ENCODE measurements at places on chromosomes 6 and 20.
A peak's percentile ranks its signal among the peaks of the same experiment; 100 is the strongest.

DNA sequence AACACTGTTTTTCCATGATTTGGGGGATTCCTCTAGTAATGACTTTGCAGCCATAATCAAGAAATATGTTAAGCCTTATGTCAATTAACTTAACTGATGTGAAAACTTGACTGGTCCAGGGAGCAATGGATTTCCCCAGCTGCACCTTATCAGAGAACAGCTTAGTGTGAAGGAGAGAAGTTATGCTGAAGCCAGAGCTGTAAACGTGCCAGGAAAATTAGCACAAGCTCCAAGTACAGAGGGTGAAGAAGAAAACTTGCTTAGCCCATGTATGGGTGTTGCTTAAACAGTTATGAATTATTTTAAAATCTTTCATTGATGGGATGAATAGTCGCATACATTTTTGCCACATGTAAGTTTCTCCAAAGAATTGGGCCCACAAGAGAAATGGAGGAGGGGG, 214.9 kb upstream of the RNF217 start:
- DNase-seq = no peak

GRCh38 chr6:80433010-80433672, 326.7 kb downstream of the BCKDHB start:
- no peak for DNase-seq

DNA sequence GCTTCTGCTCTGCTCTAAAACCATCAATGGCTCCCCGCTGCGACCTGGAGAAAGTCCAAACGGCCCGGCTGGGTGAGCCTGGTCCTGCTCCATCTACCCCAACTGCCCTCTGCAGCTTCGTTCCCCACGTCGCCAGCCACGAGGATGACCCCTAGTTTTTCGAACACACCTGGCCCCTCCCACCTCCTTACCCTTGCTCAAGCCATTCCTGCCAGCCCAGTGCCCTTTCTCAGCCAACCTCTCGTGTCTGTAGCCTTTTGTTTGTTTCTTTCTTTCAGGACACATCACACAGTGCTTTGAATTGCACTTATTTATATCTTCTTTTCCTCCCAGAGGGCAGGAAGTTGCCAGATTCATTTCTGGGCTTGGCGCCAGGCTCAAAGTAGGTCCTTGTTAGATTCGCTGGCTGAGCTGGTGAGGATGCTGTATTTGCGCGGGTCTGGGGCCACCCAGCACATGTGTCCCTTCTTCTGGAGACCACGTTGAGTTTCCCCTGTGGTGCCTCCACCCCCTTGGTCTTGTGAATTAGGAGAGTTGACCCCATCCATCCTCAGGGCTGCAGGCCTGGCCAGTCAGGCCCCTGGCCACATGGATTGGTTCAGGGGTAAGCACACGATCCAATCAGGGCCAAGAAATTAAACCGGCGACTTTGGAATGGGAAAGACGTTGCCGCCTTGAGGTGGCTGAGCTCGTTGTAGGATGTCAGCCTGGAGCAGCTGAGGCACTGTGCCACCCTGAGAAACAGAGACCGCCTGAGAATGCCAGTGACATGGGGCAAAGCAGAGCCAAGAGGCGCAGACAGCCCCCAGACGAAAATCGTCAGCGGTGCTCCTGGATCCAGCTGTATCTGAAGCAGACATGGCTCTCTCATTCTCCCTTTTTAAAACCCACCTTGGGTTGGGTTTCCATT, 156.0 kb downstream of the CEBPB start:
- DNase-seq = peak; percentile 84

DNA sequence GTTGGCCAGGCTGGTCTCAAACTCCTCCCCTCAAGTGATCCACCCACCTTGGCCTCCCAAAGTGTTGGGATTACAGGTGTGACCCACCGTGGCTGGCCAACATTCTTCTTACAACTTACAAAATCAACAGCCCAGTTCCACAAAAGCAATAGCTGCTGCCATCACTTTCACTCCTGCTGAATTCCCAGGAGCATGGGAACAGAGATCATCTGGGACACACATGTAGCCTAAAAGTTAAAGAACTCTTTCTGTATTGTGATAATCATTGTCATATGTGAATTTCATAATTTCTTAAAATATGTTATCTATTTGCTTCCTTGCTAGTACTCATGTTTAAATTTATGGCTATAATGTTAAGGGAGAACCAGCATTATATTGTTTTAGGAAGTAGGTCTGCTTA, 51.7 kb downstream of the NCOA6 start:
- DNase-seq = no peak

GRCh38 chr20:46220455-46221207, 87.7 kb downstream of the CDH22 start:
- DNase-seq = no peak

- no peak for DNase-seq
Observed at GRCh38 chr6:44778513-44778912, 391.0 kb downstream of the CDC5L start.

DNA sequence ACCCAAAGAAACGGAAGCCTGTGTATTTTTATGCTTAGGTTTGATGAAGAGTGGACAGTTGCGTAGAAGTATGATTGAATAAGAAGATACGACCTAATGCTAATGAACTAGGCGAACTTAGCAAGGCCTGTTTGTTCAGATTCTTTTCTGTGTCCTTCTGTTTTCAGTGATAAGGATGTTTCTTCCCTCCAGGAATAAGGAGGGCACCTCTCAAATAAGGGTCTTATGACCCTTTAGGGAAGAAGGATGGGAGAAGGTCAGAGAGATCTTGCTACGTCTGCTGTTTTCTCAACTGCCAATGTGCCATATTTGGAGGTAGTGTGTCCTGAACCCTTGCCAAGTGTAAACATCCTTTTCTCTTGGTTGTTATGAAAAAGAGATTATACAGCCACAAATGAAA, 524.8 kb downstream of the UTRN start:
- DNase-seq = no peak

DNA sequence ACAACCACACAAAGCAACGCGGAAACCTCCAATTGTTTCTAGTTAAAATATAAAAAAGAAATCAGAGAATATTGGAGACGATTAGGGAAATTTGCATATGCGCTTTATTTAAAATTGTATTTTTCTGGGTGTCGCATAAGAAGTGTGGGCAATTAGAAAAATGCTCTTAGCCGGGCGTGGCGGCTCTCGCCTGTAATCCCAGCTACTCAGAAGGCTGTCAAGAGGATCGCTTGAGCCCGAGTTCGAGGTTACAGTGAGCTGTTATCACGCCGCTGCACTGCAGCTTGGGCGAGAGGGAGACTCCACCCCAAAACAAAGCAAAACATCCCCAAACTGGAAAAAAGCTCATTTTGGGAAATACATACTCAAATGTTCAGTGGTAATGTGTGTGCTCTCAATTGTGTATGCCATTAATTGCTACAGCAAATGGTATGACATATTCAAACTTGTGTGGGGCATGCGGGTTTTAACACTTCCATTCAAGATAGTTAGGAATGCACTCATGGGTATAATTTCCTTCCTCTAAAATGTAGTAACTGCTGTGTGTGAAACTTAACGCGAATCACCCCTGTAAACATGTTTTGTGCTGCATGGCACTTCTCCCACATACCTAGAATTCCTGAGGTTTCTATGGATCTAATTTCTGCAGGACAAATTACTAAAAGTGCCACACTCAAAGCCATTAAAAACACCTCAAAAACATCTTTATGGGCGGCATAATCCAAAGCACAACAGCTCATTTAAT, 54.7 kb upstream of the HFE start:
- peak; percentile 91 for DNase-seq

DNA sequence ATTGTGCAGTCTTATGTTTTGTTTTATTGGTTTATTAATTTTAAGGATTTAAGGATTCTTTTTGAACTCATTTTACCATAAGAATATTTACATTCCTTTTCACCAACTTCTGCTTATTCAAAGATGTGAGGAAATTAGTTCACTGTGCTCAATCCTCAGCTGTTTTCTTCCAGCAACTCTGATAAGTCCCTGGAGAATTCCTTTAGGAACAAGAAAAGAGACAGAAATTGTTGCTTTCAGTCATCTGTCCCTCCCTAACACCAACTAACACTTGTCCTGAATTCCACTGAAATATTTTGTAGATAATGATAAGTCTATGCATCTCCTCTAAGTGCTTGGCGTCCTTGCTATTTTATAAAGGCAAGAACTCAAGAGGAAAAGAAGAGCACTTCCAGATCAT, 334.8 kb upstream of the MARCKS start:
- DNase-seq = no peak

DNA sequence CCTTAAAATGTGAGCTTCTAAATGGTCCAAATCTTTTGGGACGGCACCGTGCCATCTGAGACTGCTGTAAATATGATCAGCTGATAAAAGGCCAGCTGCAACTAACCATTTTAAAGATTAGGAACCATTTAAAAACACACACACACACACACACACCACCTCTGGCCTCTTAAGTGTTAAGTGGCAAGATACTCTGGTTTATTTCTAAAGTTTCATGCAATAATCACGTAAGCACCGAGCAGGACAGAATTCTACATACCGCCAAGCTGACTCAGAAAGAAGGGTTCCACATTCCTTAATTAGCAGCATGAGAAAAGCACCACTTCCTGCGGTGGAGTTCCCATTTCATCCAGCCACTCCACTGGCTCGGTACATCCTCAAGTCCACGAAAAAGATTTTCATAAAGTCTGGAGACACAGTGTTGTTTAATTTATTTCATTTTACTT, 17.8 kb upstream of the ZNF217 start:
- DNase-seq = peak; percentile 84

DNA sequence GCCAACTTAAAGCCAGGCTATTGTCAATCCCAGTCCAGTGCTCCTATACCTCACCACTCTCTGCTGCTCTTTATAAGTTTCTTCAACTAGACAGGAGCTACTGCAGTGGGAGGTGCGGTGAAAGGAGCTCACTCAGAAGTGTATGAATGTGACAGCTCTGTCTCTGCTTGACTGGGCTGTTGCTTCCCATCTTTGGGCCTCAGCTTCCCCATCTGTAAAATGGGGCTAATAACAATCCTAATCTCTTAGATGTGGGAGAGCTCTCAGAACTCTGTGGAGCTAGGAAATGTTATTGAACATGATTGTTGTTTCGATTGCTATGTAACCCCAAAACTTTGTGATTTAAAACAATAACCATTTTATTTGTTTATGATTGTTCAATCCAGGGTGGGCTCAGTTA, 8.4 kb upstream of the RALY start:
- no peak for DNase-seq

DNA sequence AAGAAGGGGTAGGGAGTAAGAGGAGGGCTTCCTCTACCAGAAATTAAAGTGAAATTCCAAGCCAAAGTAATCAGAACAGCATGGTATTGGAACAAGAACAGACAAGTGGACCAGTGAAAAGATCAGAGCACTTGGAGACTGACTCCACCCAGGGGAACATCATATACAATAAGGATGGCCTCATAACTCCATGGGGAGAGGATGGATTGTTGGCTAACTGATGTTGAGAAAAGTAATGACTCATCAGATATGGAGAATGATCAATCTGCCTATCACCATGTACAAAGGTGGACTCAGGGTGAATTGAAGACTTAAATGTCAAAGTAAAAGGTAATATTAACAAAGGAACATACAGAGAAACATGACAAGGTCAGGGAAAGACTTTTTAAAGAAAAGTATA, 12.8 kb downstream of the SLC22A3 start:
- DNase-seq = no peak

- no peak for DNase-seq
Observed at GRCh38 chr6:34090529-34090928, 55.4 kb downstream of the GRM4 start.

- no peak for DNase-seq
Observed at GRCh38 chr20:23125159-23125558, 39.0 kb upstream of the CD93 start.

GRCh38 chr6:119273272-119274196, 76.0 kb downstream of the MAN1A1 start:
- no peak for DNase-seq

DNA sequence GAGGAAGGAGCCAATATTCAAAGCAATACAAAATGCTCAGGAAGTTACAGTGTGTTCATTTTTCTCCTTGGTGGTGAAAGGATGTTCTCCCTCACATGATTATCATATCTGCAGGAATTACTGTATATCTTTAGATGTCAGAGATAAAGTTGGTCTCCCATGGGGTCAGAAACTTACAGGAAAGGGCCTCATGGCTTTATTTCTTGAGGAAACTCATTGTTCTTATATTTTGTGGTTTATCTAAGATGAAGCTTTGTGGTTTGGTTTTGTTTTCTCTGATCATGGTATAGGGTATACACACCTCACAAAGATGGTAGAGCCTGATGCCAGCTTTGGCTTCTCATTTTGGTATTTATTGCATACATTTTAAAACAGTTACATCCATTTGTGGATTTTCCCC, 100.5 kb upstream of the STXBP5 start:
- DNase-seq = peak; percentile 53

GRCh38 chr6:13998356-13998755, 73.6 kb downstream of the RNF182 start:
- DNase-seq = no peak

DNA sequence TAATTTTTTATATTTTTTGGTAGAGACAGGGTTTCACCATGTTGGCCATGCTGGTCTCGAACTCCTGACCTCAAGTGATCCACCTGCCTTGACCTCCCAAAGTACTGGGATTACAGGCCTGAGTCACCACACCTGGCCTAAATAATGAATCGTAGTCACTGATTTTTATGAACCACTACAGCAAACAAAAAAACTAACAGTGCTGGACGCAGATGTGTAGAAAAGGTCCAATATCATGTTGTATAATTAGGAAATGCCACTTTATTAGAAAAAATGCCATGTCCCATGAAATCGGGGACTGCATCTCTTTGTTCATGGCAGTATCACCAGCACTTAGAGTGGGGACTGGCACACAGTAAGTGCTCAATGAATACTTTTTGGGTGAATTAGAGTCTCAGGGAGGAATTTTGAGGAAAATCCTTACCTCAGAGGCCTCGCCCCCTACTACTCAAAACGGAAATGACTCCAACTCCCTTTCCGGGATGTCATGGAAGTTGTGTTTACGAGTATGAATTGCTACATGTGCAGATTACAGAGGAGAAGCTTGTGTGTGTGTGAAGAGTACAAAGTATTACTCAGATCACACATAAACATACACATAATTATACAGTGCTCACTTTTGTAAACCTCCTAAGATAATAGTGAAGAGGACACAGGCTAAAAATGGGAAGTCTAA, 43.6 kb upstream of the FAM50B start:
- DNase-seq = no peak

DNA sequence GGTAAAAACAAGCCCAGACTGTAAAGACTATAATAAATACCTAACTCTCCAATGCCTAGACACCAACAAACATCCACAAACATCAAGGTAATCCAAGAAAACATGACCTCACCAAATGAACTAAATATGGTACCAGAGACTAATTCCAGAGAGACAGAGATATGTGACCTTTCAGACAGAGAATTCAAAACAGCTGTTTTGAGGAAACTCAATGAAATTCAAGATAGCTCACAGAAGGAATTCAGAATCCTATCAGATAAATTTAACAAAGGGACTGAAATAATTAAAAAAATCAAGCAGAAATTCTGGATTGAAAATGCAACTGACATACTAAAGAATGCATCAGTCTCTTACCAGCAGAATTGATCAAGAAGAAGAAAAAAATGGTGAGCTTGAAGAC, 26.6 kb downstream of the NCOA6 start:
- no peak for DNase-seq

GRCh38 chr6:15586503-15586902, 76.3 kb downstream of the DTNBP1 start:
- DNase-seq = no peak

GRCh38 chr6:89940225-89941027, 46.2 kb downstream of the GJA10 start:
- DNase-seq = peak; percentile 89

Data from hematopoietic multipotent progenitor cell treated with erythropoietin and hydrocortisone succinate and interleukin-3 and kit ligand, for 4 days (in vitro differentiated cells).